ENCODE measurements at places on chromosomes 2 and 18.
A peak's percentile ranks its signal among the peaks of the same experiment; 100 is the strongest.

- DNase-seq: no peak
Observed at GRCh38 chr2:98034745-98035144, 39.0 kb upstream of the TMEM131 start.

GRCh38 chr2:219430633-219431615 lies 3.7 kb upstream of the SPEG start:
- peak; percentile 54 for DNase-seq

DNA sequence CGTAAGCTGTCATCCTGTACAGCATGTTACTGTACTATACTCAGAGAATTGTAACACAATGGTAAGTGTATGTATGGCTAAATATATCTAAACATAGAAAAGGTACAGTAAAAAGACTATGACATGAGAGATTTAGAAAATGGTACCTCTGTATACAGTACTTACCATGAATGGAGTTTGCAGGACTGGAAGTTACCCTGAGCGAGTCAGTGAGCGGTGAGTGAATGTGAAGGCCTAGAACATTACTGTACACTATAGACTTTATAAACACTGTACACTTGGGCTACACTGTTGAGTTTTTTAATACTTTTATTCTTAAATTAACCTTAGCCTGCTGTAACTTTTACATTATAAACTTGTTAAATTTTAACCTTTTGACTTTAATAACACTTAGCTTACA lies 1.5 kb downstream of the DDX18 start:
- DNase-seq: no peak

- DNase-seq: no peak
Observed at GRCh38 chr2:23633966-23634365, 249.0 kb downstream of the KLHL29 start.

DNA sequence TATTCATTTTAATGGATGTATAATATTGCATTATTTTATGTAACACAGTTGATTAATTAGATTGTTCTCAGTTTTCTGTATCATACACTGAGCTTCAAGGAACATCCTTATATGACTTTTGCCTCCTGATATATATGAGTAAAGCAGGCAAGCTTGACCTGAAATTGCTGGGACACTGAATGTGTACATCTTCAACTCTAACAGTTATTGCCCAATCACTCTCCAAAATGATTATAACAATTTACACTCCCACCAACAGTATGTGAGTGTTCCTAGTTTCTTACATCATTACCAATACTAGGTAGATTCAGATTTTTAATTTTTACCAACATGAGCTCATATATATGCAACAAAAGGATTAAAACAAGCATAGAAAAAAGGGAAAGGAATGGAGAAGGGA lies 379.4 kb downstream of the SETBP1 start:
- DNase-seq: no peak

DNA sequence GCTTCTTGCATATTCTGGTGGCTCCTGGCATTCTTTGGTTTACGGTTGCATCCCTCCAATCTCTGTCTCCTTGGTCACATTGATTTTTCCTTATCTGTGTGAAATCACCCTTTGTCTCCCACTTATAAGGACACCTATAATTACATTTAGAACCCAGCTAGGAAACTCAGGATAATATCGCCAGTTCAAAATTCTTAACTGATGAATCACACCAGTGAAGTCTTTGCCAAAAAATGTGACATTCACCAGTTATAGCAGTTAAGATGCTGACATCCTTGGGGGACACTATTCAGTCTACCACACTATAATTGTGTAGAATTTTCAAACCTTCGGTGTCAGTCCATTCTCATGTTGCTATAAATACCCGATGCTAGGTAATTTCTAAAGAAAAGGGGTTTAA lies 320.2 kb downstream of the TMX3 start:
- no peak for DNase-seq

GRCh38 chr2:176960061-176960460 lies 252.5 kb upstream of the HNRNPA3 start:
- DNase-seq: no peak

DNA sequence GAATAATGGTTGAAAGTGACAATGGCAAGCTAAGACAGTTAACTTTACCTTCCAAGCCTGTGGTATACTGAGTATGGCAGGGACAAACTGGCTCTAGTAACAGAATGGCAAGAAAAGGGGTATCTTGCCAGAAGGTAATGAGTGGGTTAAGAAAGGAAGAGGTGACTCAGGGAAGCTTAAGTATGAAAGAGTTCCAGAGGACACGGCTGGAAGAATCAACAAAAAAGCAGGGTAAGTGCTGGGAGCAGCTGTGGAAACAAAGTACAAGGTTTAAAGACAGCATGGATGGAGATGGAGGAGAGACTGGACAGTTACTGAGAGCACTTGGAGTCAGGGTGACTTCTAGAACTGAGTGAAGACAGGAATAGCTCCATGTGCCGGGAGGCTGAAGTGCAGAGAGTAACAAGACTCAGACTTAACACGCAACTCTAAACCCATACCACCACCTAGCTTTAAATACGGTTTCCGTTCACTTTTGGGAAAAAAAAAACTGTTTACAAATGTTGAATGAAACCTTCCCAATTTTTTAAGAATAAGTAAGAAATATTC lies 69.0 kb downstream of the REV1 start:
- no peak for DNase-seq

GRCh38 chr18:27826101-27826500 lies 350.8 kb downstream of the CDH2 start:
- no peak for DNase-seq

- no peak for DNase-seq
Observed at GRCh38 chr2:118128826-118129225, 40.6 kb downstream of the INSIG2 start.

- DNase-seq: no peak
Observed at GRCh38 chr2:77104554-77104953, 417.6 kb downstream of the LRRTM4 start.

DNA sequence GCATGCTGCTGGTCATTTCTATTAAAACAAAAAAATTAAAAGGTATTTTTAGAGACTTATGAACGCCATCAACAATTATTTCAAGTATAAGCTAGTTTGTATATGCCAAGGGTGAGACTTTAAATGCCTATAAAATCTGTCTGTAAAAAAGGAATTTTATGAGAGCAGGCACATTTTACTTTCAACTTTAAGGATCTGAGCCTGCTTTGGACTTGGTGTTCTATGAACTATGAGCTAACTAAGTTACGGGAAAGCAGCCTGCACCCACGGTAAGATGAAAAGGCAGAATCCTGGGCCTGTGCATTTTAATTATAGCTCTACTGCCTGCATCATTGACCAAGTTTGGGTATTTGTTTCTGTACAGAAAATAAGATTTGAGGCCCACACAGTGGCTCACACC lies 95.4 kb downstream of the PLEKHM3 start:
- DNase-seq: no peak

DNA sequence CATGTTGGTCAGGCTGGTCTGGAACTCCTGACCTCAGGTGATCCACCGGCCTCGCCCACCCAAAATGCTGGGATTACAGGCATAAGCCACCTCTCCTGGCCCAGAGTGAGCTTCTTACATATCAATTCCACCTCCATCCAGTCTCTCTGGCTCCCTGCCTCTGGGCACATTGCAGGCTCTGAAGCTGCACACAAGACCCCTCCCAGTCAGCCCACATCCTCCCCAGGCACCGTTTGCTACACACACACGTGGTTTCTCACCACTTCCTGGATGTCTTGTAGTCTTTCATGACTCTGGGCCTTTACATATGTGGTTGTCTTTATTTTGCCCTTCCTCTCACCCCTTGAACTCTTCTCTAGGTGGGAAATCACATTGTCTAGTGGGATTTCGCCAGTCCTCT lies 64.0 kb upstream of the CABLES1 start:
- no peak for DNase-seq

GRCh38 chr2:168613551-168613950 lies 157.5 kb downstream of the CERS6 start:
- no peak for DNase-seq

GRCh38 chr2:105597011-105597805 lies 147.5 kb upstream of the NCK2 start:
- no peak for DNase-seq

DNA sequence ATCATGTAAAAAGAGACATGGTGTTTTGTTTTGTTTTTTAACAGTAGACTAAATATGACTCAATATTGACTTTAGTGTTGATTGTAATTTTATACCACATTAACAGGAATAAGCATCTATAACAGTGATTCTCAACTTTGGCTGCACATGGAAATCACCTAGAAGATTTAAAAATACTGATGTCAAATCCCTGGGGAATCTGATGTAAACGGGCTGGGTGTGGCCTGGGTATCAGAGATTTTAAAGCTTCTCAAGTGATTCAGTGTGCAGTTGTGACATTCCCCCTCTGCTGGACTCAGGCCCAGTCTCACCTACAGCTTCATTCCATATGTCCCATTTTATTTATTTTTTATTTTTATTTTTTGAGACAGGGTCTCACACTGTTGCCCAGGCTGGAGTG lies 82.8 kb upstream of the ATP8B1 start:
- no peak for DNase-seq

- no peak for DNase-seq
Observed at GRCh38 chr2:99524056-99524455, 34.2 kb upstream of the REV1 start.

DNA sequence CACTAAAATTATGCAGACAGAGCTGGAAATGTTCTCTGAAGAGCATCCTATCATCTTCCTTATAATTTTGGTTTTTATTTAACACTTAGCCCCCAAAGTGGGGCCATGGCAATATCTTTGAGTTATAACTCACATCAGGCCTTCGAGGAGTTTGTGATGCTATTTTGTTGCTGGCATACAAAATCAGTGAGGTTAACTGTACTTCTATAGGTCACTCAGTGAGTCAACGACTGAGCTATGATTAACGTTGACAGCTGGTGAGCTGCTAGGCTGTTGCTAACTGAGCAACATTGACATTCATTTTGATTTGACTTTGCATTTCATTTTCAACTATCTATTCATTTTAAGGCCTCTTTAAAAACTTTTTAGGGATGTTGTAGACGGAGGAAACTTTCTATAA lies 50.0 kb downstream of the GPD2 start:
- DNase-seq: no peak

DNA sequence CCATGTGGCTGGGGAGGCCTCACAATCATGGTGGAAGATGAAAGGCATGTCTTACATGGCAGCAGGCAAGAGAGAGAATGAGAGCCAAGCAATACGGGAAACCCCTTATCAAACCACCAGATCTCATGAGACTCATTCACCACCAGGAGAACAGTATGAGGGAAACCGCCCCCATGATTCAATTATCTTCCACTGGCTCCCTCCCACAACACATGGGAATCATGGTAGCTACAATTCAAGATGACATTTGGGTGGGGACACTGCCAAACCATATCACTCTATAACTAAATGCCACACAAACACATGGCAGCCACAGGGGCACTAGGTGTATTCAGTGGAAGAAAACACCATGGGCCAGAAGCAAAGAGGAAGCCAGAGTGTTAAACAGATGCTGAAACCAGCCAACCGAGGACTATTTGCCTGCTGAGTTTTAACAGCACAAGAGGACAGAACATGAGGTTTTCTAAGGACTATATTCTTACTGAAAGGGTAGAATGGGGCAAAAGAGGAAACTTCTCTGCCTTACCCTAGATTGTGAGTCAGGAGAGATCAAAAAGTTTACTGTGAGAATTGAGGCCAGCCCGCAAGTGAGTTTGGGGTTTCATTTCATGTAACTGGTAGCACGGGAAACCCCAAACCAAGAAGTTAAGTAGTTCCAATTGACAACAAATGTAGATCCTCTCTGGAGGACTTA lies 49.2 kb downstream of the SIGLEC15 start:
- no peak for DNase-seq

DNA sequence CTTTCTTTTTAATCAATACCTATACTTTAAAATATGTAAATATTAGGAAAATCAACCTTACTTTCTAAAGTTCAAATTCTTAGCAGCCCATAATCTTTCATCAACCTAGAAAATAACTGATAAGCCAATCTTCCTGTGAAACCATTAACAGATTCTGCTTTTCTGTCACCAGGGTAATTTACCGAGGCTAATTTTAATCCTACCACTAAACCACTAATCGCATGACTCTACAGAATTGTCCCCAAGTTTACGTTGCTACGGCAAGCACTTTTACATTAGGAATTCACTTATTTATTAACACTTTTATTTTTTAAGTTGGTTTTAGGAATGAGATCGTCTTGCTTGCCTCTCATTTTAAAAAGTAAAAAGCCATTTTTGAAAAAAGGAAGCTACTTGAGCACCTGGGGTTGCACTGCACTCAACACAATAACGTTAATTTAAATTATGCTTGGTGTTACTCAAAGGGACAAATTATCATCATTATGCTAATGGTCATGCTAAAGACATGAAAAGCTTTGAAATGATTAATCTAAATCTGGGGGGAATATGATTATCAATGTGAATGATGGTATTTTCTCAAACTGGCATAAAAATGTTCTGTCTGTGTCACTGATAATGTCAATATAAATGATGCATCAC lies 10.2 kb downstream of the ZNF516 start:
- no peak for DNase-seq

DNA sequence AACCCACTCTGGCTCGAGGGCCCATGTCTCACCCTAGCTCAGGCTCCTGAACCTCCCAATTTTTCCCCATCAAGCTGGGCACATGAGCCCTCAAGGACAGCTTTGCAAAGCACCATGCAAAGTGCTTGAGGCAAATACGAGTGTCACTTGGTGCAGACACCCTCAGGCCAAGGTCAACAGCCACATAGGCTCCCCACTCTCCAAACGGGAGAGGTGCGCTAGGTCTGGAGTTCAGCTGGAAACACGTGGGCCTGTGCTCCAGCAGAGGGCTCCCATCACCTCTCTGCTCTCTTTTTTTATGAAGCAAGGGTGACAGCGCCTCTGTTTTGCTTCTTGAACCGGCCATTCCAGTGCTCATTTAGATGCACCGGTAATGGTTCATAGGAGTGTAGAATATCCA lies 11.9 kb upstream of the ARHGAP25 start:
- DNase-seq: no peak

DNA sequence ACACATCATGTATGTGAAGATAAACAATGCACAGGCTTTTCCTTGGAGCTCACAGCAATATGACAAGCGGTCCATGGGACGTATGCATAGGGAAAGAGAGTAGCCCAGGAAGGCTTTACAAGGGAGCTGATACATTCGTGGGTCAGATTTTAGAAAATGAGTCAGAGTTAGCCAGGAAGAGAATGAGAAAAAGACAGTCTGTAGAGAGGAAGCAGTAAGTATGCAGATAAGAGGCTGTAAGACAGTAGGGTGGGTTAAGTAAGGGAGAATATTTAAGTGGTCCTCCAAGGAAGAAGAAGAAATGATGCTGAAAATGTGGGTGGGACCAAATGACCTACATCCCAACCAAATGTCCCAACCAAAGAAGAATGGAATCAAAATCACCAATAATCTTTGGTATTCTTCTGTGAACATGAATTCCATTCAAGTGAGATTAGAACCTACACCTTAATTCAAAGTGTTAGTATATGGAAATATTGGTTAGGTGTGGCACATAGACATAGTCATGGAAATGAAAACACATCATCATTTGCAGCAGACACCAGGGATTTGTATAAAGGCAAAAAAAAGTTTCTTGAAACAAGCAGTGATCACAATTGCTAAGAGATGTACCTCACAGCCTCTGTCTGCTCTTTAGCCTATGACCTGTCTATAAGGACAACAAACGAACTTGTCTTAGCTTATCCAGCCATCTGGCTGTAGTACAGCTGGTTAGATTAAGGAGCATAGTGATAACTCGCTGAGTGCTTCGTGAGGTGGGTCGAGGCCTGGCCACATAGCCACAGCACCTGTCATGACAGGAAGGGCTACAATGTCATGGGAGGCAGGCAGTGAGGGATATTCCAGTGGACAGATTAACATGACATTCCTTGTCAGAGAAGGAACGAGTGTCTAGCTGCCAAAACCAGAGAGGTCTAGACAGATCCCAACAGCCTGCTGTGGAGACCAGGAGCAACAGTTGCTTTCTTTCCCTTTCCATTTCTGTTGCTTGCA lies 133.6 kb downstream of the ALK start:
- DNase-seq: no peak

Measured in hepatocyte (in vitro differentiated cells).